ENCODE measurements at places on chromosomes 16 and 17.

DNA sequence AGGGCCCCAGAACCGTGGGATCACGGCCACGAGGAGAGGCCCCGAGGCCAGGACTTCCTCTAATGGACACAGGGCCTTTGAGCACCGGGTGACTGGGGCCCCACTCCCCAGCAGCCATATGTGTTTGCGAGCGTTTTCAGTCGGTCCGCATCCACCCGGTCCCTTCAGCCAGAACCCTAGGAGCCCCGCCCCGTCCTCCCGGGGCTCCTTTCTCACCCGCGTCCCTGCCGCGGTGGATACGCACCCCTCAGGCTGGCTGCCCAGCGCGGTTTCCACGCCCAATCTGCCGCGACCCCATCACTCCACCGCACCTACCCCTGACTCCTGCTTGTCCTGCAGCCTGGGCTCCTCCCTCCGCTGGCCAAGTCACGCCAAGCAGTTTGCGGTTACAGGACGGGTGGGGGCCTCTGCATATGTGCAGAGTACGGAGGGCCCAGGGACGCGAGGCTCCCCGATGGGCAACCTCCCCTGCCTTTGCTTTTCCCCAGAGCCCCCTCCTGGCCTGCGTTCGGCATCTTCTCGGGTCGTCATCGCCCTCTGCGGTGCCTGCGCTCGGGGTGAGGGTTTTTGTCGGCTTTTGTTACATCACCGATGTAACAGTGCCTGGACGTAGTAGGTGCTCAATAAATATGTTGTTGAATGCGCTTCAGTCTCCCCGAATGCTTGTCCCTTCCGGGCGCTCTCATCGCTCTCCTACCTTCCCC is 1.0 kb upstream of the TTYH2 start:
- no peak for DNase-seq

DNA sequence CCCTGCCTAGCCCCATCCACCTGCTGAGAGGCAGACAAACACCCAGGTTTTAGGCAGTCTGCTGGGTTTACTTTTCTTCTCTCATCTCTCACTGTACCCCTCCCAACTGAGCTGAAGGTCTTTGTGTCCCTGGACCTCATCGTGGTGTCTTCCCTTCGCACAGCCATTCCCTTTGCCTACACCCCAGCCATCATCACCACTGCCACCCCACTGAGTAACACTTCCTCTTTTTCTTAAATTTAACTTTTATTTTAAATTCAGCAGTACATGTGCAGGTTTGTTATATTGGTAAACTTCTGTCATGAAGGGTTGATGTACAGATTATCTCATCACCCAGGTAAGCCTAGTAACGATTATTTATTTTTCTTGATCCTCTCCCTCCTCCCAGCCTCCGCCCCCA is 188.3 kb upstream of the MON1B start:
- DNase-seq: no peak

GRCh38 chr17:82603981-82604448 is 44.2 kb downstream of the WDR45B start:
- peak; percentile 77 for DNase-seq

DNA sequence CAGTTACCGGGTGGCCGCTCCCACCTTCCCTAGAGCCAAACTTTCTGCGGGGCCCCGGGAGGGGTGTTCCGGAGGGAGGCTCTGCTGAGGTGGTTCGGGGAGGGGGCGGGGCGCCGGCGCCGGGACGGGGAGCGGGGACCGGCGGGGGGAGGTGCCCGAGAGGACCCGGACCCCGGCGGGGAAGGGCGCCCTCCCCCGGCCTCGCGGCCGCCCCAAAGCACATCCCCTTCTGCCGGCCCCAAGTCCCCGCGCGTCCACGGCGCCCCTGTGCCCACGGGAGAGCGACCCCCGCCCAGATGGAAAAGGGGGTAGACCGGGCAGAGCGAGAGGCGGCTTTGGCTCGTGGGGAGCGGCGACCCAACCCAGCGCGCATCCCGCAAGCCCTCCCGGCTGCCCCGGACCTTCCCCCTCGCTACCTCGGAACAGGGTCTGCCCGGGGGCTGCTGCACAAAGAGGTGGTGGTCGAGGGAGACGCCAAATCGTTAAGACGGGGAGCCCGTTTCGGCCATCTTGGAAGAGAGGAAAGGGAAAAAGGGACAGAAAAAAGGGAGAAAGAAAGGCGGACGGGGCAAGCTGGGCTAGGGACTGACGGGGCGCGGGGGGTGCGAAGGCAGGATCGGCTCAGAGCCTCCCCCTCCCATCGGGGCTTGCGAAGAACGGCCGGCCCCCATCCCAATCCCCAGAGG is 530 bp downstream of the PCGF2 start:
- DNase-seq: peak; percentile 69

- DNase-seq: no peak
These were observed 246.9 kb upstream of the GSE1 start for GRCh38 chr16:85366031-85366763.

DNA sequence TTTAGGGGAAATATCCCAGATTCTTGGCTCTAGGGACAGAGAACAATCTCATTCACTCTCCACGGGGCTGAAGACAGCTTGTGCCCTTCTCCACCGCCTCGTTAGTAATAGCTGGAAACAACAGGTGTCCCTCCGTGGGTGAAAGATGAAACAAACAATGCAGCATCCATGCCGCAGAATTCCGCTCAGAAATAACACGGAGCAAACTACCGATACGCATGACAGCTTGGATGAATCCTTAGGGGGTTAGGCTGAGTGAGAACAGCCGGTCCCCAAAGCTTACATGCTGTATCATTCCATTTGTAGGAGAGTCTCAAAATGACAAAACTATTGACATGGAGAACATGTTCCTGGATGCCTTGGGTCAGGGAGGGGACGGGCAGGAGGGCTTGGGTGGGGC is 29.4 kb upstream of the CACNG1 start:
- no peak for DNase-seq

- DNase-seq: no peak
These were observed 13.6 kb upstream of the CBFB start for GRCh38 chr16:67015313-67015731.

DNA sequence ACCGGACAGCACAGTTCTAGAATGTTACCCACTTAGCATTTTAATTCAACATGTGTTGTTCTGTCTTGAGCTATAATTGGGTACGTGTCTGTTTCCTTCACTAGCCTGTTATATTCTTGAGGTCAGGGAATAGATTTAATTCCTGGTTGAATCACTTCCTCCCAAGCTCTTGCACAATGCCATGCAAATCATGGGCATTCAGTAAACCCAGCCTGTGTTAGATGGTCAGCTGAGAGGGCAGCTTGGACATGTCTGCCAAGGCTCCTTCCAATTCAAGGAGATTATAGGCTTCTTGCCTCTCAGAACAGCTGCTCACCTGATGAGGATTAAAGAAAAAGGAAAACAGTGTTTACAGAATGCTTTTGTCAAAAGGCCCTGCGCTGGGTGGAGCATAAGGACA is 12.6 kb downstream of the C1QTNF1 start:
- DNase-seq: peak; percentile 41

GRCh38 chr16:58249388-58249779 is 45.4 kb downstream of the PRSS54 start:
- DNase-seq: no peak

DNA sequence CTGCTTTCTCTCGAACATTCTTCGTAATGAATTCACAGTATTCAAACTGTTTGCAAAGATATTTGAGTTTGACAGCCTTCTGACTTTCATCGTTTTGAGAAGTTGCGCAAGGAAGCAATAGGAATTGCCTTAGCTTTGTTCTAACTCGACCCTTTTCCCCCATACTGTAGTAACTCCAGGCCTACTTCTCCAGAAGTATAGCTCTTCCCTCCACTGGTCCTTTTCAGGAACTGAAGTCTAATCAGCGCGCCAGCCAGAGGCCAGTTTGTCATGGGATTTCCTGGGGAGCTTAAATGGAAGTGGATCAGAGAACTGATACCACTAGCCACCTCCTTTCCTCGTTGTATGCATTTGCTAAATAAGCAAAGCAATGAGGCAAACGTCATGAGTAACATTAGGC is 27.9 kb downstream of the CDR2 start:
- no peak for DNase-seq

GRCh38 chr17:39750131-39751015 is 12.6 kb downstream of the GRB7 start:
- DNase-seq: no peak

DNA sequence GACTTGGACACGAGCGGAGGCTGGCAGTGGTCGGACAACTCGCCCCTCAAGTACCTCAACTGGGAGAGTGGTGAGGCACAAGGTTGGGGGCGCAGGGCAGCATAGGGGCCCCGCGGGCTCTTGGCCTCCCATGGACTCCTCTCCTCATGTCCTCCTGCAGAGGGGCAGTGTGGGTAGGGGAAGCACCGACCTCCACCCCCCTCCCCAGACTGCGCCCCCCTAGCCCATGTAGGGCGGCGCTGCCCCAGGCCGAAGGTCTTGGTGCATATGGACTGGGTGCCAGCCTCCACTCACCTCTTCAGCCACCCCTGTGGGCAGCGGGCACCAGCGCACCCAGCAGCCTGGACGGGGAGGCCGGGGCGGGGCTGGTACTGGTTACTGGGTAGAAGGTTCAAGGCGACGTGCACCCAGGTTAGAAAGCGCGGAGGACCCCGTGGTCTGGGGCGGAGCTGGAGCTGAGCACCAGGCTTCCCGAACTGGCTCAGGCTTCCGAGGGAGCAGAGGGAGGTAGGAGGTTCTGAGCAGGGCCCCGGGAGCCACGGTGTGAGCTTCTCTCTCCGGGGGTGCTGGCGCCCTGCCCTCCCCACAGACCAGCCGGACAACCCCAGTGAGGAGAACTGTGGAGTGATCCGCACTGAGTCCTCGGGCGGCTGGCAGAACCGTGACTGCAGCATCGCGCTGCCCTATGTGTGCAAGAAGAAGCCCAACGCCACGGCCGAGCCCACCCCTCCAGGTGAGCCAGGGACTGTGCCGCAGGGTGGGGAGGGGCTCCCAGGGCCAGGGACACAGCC is 39.5 kb downstream of the MRC2 start:
- DNase-seq: no peak

GRCh38 chr17:2521257-2521656 is 9.6 kb upstream of the METTL16 start:
- no peak for DNase-seq

DNA sequence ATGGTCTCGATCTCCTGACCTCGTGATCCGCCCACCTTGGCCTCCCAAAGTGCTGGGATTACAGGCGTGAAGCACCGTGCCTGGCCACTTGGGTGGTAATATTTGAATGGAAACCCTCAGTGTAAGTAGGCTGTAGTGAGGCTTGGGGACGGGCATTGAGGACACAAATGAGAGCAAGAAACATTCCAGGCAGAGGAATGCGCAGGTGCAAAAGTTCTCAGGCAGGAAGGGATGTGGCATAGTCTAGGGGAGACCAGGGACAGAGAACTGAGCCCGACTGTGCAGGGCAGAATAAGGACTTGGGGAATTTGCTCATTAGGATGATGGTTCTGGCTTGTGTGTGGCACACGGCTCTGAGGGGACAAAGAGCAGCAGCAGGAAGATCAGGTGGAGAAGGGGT is 54.8 kb downstream of the GRB2 start:
- no peak for DNase-seq

DNA sequence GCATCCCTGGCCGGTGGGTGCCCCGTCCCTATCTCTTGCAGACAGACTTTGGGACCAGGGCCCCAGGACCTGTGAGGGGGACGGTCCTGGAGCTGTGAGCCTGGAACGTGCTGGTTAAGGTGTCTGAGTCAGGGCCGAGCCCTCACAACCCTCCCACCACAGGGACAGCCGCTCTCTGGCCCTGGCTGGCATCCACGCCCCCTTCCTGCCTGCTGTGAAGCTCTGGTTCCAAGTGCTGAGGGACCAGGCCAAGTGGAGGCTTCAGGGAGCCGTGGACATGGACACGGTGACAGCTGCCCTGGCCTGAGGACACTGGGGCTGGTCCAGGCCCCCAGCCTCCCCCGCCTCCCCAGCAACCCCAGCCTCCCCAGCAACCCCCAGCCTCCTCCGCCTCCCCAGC is 6.6 kb downstream of the TSR3 start:
- DNase-seq: no peak

- no peak for DNase-seq
These were observed 104.1 kb downstream of the BANP start for GRCh38 chr16:88055356-88055755.

DNA sequence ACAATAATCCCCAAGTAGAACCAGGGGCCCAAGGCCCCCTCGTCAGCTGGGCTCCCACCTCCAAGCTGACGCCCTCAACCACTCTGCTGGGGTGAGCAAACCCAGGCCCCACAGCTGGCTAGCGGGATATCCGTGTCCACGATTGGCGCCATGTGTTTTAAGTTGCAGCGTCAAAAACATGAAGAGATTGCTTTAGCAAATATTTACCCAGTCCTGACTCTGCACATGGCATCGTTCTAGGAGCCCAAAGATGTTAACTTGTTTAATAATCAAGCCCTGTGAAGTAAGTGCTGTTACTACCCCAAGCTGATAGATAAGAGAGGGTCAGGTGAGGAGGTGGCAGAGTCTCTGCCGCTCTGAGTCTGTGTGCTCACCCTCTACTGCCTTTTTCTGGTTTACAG is 344 bp upstream of the SEPTIN12 start:
- no peak for DNase-seq

DNA sequence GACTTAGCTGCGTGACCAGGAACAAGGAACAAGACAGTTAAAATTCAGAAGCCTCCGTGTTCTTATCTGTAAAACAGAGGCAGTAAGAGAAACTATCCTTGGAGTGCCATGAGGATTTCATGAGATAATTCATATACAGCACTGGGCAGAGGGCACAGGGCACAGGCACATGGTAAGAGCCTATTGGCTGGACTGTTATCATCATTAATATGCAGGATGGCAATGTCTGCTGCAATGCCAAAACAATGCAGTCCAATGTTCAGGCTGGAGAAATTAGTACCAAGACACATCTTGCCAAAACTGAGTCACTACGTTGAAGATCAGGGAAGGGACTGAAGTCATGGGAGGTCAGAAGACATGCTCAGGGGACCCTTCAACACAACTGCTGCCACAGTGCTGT is 13.6 kb downstream of the CDRT4 start:
- DNase-seq: no peak

DNA sequence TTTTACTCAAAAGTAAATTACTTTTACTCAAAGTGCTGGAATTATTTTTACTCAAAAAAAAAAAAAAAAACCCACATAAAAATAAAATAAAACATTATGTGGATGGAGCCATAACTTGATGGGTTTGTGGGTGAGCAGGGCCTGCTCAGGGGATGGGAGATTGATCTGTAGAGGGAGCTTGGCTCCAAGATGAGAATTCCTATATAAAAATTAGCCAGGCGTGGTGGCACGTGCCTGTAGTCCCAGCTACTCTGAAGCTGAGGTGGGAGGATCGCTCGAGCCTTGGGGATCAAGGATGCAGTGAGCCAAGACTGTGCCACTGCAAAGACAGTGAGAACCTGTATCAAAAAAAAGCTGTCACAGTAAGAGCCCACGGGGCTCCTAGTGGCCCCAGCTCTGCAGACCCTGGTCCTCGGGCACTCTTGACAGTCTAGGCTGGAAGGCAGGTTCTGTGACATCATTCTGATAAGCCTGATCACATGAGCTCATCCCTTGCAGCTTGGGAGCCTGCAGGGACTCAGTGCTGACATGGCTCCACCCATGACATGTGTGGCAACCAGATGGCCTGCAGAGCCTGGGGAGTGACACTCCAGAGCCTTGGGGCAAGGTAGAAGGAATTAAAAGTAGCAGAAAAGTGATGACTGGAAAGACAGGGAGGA is 42.5 kb downstream of the ST3GAL2 start:
- no peak for DNase-seq

Data from right cardiac atrium (tissue), 5 donors.